ENCODE measurements at places on chromosomes 4 and X. TPM values are rescaled to one million over a fixed set of nuclear protein-coding genes. Genes with fewer than 3 reads are reported as not detected.
A peak's percentile ranks its signal among the peaks of the same experiment; 100 is the strongest.

DNA sequence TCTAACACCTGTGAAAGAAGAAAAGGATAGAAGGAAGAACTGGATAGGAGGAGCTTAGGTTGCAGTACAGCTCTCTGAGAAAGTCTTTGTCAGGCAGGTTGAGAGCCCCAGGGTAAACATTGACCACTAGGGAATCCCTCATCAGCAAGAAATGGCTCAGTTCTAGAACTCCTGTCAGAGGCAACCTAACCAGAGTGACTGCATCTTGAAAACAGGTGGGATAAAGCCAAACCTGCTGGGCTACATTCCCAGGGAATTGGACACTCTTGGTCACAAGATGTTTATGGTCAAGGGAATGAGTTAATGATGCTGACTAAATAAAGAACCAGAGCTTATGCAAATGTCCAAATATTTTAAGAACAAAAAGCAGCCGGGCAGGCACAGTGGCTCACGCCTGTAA lies 108.3 kb upstream of the MED14 start:
- DNase-seq: no peak

DNA sequence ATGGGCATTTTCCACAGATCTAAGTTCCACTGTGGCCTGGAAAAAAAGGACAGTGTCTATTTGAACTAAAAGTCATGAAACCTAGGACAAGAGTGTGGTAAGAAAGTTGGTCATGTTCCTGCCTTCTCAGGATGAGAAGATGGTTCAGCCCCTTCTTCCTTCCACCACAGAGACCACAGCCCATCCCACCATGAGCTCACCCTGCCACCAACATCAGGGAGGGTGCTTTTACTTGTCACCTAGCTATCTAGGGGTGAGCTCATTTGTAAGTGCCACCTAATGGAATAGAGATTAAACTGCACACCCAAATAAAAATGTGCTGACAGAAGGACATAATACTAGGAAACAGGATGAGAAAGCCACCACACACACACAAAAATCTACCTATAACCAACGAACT lies 235.9 kb downstream of the SPIN4 start:
- no peak for DNase-seq

Gene DCLK2
- 0.68 TPM for total RNA-seq

DNA sequence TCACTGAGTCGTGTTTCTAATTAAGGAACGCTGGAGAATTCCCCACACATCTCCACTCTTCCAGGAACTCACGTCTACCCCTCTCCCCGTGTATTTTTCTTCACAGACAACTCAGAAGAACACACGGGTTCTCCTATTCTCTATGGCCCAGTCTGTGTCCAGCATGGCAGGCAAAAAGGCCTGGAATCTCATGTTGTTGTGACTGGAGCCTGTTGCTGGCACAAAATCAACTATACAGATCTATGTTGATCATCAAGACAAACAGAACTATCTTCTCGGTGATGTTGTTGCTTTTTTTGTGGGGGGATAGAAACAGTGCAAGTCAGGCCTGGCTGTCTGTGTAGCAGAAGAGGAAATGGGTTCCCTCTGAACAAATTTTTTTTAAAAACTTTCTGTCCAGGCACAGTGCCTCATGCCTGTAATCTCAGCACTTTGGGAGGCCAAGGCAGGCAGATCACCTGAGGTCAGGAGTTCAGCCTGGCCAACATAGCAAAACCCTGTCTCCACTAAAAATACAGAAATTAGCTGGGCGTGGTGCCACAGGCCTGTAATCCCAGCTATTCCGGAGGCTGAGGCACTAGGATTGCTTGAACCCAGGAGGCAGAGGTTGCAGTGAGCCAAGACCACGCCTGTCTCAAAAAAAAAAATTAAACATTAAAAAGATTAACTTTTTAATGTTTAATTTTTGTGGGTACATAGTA lies 50.5 kb upstream of the CBR4 start:
- peak; percentile 81 for DNase-seq

Gene RELL1
- 3.9 TPM for total RNA-seq

Gene NR0B1
- not detected for total RNA-seq
